ENCODE measurements at places on chromosomes 16 and 17.

- no peak for DNase-seq
These were observed 119.3 kb upstream of the TOM1L1 start for GRCh38 chr17:54781389-54781788.

DNA sequence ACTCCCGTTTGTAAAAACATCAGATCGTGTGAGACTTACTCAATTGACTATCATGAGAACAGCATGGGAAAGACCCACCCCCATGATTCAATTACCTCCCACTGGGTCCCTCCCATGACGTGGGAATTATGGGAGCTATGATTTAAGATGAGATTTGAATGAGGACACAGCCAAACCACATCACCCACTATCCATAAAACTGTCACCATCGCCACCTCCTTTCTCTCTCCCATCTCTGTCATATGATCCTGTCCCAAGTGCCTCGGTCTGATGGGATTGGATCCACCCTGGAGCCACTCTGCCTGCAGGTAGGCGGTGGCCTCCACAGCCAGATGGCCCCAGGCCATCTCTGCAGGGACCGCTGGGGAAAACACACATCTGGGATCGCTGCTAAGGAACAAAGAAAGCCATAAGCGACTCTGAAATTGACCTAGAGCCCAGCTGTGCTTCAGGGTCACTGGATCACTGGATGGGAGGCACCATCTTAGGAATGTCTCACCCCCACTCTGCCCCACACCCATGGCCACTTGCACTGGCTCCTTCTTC is 61.2 kb downstream of the TMEM186 start:
- DNase-seq = no peak

DNA sequence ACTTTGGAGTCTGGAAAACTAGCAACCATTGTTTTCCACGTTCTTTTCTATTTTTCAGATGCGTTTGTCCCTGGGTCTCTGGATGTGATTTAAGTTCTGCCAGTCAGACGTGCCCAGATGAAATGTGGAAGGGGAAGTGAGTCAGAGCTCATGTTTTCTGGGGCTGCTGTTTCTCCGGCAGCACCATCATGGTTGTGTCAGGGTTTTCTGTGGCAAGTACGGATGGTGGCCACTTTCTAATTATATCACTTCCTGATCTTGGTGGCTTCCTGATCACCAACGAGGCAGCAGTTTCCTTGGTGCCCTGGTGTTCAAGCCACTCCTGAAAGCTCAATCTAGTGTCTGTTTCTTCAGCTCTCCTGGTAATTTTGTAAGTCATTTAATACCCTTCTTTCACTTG is 31.4 kb upstream of the PMFBP1 start:
- no peak for DNase-seq

DNA sequence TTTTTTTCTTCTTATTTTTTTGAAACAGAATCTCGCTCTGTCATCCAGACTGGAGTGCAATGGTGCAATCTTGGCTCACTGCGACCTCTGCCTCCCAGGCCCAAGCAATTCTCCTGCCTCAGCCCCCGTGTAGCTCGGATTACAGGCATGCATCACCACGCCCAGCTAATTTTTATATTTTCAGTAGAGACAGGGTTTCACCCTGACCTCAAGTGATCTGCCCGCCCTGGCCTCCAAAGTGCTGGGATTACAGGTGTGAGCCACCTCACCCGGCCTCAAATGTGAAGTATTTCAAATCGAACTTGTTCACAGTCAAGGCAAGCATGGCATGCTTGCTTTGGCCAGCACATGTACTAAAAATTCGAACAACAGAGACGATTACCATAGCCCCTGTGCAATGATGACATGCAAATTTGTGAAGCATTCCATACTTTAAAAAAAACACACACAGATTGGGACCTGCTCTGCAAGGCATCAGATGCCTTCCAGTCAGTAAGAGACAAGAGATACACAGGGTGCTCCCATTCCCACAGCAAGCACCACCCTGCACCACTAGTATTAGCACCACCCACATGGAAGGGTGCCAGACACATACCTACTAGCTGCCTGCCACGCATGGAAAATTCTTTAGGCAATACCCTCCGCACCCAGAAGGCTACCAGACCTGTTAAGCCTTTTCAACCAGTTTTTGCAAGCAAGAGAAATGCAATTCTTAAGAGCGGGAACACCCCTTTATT is 47.2 kb downstream of the ANKRD11 start:
- DNase-seq = no peak

DNA sequence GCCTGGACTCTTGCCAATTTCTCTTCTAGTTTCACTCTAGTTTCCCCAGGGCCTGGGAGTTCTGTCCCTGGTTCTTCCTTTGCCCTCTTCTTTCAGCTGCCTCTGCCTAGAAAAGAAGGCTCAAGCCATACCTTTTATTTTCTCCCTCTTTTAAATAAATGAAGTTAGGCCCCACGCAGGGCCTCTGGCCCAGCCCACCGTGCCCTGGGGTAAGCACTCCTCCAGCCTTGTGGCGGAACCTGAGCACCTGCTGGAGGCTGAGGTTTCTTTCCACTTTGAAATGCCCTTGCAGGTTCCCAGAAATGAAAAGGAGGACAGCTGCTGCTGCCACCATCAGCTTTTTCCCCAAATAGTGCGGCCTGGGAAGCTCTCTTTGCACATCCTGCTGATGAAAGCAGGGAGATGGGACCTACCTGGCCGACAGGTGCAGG is 139.4 kb downstream of the CCDC182 start:
- peak; percentile 70 for DNase-seq

DNA sequence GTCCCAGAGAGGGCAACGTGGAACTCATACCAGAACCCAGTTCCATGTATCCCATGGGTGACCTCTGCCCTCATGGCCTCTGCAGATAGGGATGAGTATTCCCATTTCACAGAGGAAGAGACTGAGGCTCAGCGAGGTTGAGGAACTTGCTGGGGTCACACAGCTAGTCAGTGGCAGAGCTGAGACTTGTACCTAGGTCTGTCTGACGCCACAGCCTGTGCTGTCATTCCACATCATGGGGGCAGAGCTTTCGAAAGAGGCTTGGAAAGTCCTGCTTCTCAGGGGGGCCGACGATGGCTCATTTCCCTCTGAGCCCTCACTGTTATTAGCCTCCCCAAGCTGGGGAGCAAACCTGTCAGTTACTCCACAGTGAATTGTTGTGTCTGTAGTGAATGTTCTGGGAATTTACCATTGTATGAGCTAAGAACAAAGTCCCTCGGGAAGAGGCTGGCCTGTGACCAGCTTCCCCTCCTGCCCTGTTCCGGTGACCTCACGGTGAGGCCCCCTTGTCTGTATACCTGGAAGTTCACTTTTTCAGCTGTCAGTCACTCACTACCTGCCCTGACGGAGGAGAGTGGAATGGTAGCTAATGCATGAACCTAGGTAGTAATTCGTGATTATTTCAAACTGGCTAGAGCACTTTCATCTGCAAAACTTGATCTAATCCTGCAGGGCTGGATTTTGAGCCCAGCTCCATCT is 8.9 kb downstream of the METTL22 start:
- DNase-seq = no peak

- no peak for DNase-seq
These were observed 31.4 kb upstream of the ZNF750 start for GRCh38 chr17:82871056-82871775.

- DNase-seq = peak; percentile 69
These were observed 159.6 kb upstream of the MPHOSPH6 start for GRCh38 chr16:82329504-82330192.

- no peak for DNase-seq
These were observed 1.6 kb downstream of the ZNF598 start for GRCh38 chr16:2008009-2008526.

- DNase-seq = no peak
These were observed 6.5 kb upstream of the CDH5 start for GRCh38 chr16:66359811-66360608.

GRCh38 chr17:32382526-32383223 is 32.7 kb downstream of the ZNF207 start:
- DNase-seq = no peak

DNA sequence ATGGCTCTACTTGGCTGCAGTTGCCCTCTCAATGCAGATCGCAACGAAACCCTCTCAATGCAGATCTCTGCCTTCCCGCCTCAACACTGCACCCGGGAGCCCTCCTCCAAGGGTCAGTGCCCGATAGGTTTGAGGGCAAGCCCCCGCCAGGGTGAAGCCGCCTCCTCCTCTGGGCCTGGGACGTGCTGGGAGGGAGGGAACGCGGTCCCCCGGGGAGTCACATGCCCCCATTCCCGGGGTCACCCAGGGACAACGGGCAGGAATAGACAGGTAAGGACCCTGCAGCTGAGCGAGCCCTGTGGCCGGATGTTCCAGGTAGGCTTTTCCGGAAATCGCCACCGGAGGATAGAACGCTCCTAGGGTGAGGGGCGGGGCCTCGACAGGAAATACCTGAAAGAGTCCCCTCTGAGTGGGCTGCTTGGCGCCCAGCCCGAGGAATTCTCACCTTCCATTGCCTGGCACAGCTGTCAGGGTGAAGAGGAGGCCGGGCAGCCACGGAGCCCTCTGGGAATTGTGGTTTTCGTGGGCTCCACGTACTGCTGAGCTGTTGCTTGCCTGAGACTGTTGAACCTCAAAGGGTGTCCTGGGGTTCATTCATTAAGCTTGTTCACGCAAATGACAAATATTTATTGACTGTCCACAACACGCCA is 12.8 kb downstream of the ZNF174 start:
- DNase-seq = no peak

- no peak for DNase-seq
These were observed 1.7 kb upstream of the SLC47A2 start for GRCh38 chr17:19718041-19718612.

DNA sequence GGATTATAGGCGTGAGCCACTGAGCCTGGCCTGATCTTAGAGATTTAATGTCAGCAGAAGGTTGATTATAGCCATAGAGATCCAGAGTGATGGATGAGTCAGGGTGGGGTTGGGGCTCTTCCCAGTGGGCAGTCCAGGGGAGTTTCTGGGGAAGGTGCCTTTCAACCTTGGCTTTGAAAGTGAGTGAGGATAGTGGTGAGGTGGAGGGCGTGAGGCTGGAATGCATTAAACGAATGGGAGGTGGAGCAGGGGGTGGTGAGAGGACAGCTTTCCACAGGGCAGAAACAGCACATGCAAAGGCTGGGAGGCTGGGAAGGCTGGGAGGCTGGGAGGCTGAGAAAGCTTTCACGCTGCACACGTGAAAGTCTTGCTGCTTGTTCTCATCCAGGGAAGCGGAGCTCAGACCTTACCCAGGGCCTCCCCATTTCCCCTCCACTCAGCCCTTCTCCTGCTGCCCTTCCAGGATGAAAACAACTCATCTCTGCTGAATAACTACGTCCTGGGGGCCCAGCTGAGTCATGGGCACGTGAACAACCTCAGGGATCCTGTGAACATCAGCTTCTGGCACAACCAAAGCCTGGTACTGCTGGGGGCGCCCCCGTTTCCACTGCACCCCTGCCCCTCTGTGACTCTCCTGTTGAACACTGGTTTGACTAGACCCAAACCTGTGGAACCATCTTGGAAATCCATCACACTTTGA is 22.3 kb downstream of the ADGRG5 start:
- DNase-seq = no peak

GRCh38 chr17:70271200-70271599 is 101.9 kb downstream of the KCNJ2 start:
- DNase-seq = no peak

All from NCI-H146 (cell line).